ENCODE measurements at places on chromosomes 5 and 9.
A peak's percentile ranks its signal among the peaks of the same experiment; 100 is the strongest.

DNA sequence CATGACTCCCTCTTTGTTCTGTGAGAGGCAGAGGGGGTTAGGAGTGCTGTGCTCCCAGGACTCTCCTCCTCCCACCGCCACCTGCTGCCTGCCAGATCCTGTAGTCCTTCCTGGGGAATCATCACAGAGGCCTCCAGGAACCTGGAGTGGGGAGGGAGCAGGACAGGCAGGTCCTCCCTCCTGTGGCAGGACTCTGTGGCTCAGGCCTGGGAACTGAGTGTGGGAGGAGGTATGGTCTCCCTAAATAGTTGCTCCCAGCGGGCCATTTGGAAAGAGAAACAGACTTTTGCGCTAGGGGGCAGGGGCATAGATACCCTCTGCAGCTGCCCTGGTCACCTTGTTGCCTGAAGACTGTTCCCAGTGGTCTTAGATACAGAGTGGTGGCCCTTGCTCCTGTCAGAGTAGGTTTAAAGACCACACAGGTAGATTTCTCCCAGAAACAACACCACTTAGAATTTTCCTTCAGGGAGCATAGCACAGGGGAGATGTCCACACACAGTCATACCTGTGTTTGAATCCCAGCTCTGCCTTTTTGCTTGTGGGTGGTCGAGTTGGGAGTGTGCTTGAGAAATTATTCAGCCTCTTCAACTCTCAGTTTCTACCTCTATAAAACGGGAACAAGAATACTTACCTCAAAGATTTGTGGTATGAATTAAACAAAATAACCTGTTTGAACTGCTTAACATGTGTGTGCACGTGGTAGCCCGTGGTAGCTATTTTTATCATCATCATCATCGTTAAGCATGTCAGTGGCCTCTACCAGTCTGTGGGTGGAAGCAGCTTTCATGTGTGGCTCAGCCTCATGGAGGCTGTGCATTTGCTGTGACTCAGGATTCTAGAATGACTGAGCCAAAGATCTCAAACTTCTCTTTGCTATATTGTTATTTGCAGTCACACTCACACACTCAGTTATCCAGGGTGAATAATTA is 55.8 kb downstream of the SLC22A5 start:
- DNase-seq: peak; percentile 53

DNA sequence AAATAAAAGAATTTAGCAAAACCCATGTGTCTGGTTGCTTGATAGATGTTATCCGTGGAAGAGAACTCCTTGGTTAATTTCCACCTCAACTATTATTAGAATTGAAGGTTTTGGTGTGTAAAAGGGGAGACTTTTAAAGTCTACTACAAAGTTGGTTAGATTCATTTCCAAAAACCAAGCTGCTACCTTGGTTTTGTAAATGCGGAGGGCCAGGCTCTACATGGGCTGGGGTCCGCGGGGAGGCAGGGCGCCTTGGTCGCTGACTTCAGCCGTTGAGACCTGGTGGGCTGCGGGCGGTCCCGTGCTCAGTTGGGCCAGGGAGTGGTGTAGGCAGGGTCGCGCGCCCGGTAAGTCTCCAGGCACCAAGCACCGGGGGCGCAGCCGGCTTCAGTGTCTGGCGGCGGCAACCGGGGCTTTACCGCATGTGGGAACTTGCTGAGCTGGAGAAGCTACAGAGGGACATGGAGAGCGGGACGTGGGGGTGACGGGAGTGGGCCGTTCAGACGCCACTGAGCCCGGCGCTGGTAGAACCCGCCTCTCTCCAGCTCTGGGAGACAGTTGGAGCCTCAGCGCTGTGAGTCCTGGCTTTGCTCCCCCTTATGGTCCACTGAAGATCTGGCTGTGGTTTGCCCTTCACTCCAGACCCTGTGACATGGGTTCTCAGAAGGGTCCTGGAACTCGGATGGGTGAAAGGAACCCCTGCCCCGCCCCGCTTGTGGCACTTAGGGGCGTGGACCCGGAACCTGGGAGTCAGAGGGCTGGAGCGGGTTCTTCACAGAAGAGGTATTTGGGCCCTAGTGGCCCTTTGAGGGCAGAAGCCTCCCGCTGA is 11.8 kb downstream of the NR2F1 start:
- DNase-seq: no peak

DNA sequence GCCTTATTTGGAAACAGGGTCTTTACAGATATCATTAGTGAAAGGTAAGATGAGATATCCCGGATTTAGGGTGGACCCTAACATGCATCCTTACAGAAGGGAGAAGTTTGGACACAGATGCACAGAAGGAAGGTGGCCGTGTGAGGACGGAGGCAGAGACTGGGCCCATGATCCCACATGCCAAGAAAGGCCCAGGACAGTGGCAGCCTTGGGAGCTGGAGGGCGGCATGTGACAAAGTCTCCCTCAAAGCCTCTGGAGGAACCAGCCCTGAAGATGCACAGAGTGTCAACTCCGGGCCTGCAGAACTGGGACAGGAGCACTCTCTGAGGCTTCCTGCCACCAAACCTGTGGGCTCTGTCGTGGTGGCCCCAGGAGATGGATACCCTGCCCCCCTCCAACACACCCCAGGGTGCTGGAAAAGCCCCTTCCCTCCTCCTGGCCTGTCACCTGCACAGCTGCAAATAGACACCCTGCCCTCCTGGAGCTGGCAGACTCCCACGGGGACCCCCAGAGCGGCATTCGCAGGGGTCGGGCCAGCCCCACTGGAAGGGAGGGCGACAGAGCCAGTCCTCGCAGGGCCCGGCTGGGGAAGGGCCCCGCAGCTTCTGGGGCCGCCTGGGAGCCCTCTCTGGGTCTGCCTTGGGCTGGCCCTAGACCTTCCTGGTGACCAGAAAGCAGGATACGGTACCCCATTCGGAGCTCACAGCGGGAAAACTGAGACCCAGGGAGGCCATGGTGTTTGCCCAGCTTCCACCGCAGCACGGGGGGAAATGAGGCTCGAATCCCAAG is 7.9 kb downstream of the NACC2 start:
- no peak for DNase-seq

DNA sequence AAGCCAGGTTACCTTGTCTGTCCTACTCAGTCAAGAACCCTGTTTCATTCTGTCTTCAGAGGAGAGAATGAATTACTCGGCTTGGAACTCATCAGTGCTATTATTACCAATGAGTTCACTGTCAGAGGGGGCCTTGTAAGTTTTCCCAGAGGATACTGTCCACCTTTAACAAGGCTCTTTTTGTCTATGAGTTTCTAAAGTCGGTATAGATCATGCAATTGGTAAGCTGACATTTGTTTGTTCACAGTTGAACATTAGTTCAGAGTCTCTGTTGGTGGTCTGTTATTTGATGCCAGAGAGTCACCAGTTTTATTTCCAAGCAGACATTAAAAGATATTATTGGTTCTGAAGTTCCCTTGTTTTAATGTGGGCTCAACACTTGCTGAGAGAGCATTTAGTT is 58.1 kb upstream of the DHFR start:
- no peak for DNase-seq

- DNase-seq: no peak
Measured at GRCh38 chr5:87872986-87873385, 395.7 kb downstream of the TMEM161B start.

DNA sequence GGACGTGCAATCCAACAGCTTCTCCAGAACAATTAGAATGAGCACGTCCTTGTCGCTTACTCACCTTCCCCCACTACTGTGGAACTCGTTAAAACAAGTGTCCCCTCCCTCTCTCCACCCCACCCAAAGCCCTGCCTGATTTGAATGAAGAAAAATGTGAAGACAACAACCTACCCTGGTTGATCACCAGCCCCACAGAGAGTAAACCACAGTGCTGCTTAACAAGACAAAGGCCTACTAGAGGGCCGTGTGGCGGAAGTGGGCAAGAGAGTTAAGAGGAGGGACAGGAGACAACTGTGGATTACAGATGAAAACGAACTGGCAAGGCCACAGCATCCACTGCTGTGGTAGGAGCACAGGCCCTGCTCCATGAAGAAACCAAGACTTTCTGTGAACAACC is 51.1 kb downstream of the CDK5RAP2 start:
- no peak for DNase-seq

DNA sequence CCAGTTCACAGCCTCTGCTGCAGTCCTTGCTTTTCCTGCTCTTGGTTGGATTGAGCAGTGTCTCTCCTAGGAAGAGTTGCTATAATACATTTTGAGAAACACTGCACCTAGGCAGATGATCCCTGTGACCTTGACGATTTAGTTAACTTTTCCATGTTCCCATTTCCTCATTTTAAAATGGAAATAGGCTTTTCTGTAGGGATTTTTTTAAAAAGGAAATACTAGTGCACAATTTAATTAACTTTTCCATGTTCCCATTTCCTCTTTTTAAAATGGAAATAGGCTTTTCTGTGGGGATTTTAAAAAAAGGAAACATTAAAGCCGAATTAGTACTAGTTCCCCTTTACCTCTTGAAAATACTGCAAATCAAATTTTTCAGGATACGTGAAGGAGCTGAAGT is 4.7 kb downstream of the ATP6V0E1 start:
- DNase-seq: no peak

DNA sequence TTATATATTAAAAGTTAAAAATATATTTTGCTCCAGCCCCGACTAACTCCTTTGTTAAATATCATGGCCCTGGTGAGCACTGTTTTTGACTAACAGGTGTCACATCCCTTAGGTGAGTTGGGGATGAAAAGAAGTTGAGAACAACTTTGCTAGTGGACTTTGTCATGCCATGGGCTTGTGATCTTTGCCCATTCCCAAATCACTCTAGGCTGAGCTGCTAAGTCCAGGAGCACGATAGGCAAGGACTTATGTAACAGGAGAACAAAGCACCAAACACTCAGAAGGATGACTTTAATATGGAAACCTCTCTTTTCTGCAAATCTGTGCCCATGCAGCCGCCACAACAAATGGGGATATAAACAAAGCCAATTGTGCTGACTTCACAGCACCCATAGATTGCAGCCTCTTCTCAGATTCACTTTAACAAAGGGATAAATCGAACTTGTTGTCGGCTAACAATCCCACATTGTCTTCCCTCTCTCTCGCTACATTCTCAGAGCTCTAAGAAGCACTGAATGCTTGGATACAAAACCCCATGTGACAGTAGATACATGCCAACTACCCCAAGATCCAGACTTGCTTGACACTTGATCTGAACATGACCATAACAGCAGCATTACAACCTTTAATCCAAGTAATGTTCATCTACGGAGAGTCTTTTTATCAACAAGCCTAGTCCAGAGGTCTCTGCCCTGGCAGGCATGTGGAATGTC is 86.8 kb upstream of the CD180 start:
- no peak for DNase-seq

GRCh38 chr9:61669352-61669751 is 479.5 kb downstream of the SPATA31A7 start:
- no peak for DNase-seq

GRCh38 chr9:126125177-126125576 is 201.5 kb upstream of the MVB12B start:
- DNase-seq: no peak

DNA sequence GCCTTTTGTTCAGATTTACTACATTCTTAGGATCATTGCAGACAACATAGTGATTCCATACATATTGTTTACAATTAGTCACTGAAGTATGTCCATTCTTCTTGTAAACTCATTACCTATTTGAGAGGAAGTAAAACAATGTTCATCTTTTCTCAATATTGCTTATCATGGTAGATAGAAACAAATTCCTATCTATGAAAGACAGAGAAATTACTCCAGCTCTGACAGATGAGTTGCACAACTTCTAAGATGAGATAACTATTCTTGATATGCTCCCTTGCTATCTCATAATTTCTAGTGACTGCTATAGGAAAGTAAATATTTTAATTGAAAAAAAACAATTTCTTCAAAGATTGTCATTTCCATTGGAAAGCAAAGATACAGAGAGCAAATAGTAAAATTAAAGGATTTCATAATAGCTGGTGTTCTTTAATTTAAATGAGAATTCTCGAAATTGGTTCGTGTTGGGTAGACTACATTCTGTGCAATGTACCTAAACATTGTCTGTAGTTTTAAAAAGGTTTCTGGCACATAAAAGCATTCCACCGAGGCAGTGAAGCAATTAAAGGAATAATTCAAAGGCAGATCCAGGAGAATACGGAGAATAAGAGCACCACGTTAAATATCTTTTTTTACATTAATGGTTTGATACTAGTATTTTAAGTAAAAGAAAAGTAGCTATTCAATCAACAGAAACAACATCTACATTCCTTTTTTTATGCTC is 1029.1 kb upstream of the ACO1 start:
- no peak for DNase-seq

- DNase-seq: no peak
Measured at GRCh38 chr5:124572971-124573370, 173.5 kb downstream of the ZNF608 start.

DNA sequence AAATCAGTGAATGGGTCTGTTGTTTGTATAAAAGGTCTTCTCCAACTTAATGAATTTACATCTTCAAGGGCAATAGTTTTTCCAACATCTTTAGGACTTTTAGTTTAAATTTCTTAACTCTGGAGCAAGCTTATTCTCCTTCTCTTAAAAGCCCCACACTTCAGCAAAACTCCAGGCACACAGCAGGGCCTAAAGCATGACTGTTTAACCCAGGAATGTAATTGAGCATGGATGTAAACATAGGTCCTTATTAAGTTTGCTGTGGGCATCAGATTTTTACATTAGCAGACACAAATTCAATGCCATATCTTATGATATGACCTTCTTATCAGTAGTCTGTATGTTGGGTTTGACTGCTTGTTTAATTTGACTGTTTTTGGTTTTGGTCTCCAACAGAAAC is 78.9 kb downstream of the ABCA1 start:
- DNase-seq: no peak

GRCh38 chr5:156331181-156331580 is 4.2 kb downstream of the SGCD start:
- no peak for DNase-seq

DNA sequence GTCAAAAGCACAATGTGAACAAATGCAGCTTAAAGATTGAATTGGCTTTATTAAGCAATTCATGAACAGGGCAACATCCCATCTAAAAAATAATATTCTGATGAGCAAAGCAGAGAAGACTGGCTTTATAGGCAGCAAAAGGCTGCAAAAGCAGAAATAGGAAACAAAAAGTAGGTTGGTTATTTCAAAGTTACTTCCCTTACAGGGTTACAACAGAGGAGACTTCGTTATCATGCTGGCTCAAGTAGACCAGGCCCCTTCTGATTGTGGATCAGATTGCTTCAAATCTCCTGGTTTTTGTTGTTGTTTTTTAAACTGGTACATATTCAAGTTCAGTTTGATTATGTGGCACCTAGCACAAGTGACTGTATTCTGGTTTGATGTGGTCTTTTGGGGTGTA is 73.1 kb downstream of the MAN2A1 start:
- DNase-seq: no peak

- no peak for DNase-seq
Measured at GRCh38 chr5:71830681-71831539, 111.8 kb downstream of the CARTPT start.

GRCh38 chr5:145429170-145429569 is 406.0 kb downstream of the PRELID2 start:
- DNase-seq: no peak

DNA sequence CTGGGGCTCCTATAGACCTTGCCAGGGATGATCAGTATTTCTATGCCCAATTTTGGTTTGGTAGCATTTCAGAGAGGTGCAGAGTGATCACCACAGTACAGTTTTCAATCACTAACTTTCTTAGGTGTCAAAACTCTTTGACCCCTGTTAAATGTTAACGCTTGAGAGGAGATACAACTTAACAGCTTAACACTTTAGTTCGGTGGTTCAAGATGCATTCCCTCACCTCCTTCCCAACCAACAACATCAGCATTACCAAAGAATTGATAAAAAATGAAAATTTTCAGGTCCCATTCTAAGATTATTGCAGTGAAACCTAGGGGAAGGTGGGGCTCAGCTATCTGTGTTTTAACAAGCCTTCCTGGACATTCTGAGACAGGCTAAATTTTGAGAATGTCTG is 16.2 kb downstream of the ALDH1A1 start:
- DNase-seq: no peak

GRCh38 chr9:37840560-37841194 is 40.1 kb downstream of the DCAF10 start:
- no peak for DNase-seq
